ENCODE measurements at places on chromosomes 11 and 22.

GRCh38 chr11:111978028-111978771 lies 41.1 kb downstream of the DIXDC1 start:
- peak; percentile 47 for DNase-seq

GRCh38 chr11:108931168-108931567 lies 266.3 kb downstream of the DDX10 start:
- no peak for DNase-seq

DNA sequence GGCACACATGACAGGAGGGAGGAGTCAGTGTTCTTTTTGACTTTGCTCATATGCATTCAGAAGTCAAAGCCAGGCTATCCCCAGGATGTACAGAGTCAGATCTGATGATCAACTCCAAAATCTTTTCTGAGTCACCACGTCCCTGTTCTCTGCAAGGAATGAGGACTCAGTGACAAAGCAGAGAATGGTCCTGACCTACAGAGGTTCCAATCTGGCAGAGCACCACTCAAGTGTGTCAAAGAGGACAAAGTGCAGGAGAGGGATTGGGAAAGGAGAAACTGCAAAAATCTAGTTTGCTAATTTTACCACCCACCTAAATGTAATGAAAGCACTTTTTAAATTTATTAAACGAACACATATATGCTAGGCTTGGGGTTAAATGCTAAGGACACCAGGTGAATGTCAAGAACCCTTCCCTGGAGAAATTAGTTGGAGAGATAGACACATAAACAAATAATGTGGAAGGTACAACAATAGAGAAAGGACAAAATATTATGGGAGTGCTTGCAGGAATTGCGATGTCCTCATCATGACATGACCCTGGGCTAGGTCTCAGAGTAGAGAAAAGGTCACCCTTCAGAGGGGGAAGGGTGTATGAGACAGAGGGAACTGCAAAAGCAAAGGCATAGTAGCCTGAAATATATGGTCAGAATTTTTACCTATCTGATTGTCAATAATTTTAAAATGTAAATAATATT lies 56.3 kb downstream of the MTNR1B start:
- no peak for DNase-seq

- DNase-seq, result no peak
Measured at GRCh38 chr22:23909296-23909898, 15.2 kb downstream of the MIF start.

GRCh38 chr11:75667831-75668450 lies 897 bp downstream of the MAP6 start:
- DNase-seq, result no peak

GRCh38 chr22:41524809-41525449 lies 19.3 kb downstream of the POLR3H start:
- no peak for DNase-seq

All from non-pigmented ciliary epithelial cell (primary cell).